ENCODE measurements at places on chromosomes 16 and 17.

DNA sequence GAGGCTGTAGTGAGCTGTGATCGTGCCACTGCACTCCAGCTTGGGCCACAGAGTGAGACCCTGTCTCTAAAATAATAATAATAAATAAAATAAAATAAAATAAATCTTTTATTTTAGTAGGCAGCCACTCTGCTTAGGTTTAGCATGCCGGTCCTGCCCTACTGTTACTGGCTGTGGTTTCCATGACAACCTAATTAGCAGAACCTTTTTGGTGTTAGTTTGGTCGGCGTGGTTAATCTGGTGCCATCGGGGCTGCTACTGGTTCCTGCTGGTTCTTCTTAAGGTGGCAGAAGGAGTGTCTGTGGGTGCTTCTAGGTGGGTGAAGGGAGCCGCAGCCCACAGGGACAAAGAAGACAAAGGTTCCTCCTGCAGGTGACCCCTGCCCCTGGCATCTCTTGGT is 37.8 kb upstream of the CBX4 start:
- DNase-seq = no peak

- no peak for DNase-seq
These were observed 6.3 kb downstream of the IGSF6 start for GRCh38 chr16:21646091-21646490.

GRCh38 chr16:75109732-75110243 is 6.8 kb downstream of the LDHD start:
- DNase-seq = no peak

GRCh38 chr16:12547608-12547922 is 256.1 kb downstream of the CPPED1 start:
- no peak for DNase-seq

GRCh38 chr16:27223701-27224100 is 20.4 kb downstream of the KDM8 start:
- no peak for DNase-seq

GRCh38 chr17:42279776-42280630 is 3.8 kb upstream of the STAT5B start:
- DNase-seq = no peak

DNA sequence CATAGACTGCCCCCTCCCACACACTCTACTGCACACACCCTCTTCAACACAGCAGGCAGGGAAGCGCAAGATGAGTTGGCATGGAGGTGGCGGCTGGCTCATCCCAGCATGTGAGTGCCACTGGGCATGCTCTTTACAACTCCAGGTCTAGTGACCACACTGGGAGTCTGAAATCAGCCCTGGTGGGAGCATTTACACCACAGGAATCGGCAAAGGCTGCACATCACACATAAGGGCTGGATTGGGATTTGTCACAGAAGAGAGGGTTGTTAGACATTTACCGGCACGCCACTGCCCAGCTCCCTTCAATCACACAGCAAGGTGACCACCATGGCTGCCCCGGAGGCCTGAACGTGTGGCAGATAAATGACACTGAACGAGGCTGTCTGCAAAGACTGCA is 49.4 kb downstream of the ENGASE start:
- DNase-seq = no peak

DNA sequence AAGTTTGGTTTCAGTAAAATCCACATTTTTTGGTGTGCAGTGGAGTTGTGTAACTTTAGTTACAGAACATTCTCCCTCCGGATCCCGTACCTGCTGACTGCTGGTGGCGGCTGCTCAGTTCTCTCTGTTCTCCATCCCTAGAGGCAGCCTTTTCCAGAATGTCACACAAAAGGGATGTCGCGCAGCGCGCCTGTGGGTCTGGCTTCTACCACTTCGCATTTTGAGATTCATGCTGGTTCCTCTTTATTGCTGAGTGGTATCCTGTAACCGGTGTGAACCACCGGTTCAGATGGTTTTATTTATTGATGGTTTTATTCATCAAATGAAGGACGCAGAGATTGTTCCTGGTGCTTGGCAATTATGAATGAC is 981 bp upstream of the CEP131 start:
- no peak for DNase-seq

DNA sequence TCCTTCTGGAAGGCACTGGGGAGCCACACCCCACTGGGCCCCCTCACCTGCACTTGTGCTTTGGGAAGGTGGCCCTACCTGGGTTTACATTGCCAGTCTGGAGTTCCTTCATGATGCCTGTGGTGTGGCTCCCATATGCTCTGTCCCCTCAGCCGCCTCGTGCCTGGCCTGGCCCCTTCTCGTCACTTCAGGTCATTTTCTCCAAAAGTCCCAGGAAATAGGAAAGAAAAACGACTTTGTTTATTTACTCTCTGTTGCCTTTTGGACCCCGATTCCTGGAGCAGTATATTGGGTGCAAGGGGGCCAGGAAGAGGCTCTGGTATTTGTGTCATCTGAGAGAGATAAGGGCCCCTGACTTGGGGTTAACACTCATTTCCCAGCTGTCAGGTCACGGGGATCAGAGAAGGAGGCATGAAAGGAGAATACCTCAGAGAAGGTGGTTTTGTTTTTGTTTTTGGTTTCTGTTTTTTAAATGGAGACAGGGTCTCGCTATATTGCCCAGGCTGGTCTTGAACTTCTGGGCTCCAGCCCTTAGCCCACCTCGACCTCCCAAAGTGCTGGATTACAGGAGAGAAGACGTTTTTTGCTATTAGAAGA is 4.7 kb downstream of the SOCS3 start:
- DNase-seq = no peak

DNA sequence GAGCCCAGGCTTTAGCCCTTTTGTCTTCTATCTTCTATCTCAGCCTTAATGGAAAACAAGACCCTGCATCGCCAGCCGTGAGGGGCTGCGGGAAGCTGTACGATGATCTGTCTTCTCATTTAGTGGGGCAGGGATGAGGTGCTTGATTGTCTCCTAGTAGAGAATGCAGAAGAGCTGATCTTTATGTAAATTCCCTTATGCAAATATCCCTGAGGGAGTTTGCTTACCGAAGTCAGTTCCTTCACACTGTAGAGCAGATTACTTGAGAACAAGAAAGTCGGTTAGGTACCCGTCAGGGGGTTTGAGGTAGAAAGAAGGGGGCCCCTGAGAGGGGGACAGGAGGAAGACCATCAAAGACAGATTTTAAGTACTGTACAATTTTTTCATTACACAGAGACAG is 66.2 kb downstream of the IRF8 start:
- DNase-seq = no peak

DNA sequence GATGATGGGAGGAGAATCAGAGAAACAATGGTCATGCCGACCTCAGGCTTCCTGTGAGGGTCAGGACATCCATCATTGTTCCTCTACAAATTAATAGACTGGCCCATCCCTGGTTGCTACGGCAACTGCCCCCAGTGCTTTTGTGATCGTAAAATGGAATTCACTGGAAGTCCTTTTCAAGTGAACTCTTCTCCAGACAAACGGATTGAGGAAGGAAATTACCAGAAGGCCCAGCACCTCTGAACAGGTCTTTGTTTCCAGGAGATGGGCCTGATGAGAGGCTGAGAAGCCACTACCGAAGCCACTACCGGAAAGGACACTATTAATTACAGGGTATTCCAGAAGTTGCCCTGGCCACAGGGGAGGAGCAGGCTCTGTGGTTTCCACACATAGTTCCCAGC is 126.0 kb downstream of the MGAT5B start:
- no peak for DNase-seq

GRCh38 chr17:65057531-65058090 is 1.1 kb upstream of the GNA13 start:
- DNase-seq = peak; percentile 46

DNA sequence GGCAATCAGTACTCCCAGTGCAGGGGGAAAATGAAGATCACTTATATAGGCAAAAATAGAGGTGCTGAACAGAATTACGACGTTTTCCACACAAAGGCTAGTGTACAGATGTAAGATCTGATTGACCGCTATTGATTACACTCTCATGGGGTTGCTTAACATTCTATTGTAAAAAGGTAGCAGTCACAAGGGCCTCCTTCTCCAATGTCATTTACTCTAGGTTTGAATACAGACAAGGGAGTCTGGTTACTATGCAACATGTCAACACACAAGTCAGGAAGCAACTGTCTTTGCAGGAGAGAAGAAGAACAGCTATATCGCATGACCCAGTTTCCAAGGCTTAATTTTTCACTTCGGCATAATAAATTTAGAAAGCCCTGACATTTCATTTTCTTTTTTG is 7.9 kb downstream of the KRT37 start:
- no peak for DNase-seq

- no peak for DNase-seq
These were observed 38.1 kb downstream of the CMC2 start for GRCh38 chr16:80968386-80969113.

DNA sequence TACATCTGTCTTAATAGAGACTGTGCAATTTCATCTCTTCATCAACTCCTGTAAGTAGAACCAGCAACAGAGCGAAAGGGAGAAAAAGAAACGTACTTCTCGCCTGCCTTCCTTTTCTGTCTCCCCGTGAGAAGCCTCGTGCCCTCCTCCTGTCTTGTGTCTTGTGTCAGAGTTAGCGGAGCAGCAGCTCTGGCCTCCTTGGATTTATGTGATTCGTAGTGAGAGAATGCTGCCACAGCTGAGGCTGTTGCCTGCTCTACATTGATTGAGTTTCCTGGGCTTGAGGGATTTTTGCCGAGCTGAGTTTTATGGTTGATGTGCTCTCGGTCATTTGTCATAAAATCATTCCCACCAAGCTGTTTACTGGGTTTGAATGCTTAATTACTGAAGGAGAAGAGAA is 579.1 kb upstream of the RBFOX1 start:
- no peak for DNase-seq

DNA sequence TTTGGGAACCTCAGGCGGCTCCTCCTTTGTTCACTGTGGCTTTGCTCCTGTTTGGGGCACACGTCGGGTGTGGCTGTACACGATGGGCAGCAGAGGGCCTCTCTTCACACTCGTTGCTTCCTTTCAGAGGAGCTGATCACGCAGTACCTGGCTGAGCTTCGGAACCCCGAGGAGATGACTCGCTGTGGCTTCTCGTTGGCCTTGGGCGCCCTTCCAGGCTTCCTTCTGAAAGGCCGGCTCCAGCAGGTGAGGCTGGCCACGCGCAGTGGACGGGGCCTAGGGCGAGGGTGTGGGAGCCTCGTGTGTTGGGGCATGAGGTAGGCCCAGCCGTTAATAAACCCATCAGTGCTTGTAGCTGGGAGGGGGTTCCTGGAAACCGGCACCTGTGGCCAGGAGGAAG is 85.0 kb upstream of the ZNF750 start:
- DNase-seq = no peak

GRCh38 chr16:967077-967541 is 3.7 kb downstream of the LMF1 start:
- no peak for DNase-seq

DNA sequence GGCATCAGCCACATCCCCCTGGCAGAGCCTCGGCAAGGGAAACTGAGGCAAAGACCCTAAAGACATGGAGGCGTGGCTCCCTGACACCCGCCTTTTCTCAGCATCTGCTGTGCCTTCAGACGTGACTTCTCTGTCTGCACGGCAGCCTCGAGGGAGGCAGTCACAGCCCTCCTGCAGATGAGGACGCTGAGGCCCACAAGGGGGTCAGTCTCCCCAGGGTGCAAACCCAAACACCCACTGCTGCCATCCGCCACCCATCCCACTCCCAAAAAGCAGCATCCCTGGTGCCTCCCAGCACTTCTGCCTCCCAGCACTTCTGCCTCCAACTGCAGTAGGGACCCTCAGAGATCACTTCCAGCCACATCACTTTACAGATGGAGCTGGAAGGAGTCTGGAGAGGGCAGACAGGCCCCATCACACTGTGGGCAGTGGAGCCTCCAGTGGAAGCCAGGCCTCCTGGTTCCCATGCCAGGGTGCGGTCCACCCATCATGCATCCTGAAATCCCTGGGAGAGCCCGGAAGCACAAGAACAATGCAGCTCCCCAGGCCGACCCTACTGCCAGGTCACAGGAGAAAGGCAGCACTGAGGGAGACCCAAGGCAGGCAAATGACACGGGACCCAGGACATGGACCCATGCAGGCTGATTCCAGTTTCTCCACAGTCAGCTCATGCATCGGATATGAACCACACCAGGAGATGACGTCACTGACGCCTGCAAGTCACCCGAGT is 23.8 kb downstream of the KDM8 start:
- no peak for DNase-seq

Measured in forelimb muscle (tissue), 1 donor.